Aorta (tissue), 5 donors: ENCODE measurements at places on chromosomes 11 and 22.

DNA sequence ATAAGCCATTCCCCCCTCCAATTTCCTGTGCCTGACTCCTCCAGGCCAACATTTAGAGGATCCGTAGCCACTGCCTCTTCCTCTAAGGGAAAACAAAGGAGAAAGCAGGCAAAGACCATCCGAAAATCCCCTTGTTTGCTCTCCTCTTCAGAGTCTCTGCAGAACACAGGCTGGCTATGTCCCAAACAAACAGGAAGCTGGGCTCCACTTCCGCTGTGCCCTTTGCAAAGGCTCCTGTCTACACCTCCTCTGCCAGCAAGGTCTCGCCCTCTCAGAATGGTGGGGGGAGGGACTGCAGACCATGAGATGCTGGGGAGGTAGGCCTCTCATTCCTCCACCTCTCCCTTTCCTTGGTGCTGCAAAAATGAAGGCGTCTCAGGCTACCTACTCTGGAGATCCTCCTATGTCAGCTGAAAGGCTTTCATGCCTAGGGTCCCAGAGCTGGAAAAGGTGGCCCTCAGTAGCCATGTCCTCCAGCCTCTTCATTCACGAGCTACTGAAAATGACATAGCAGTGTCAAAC is 596.2 kb downstream of the BUD13 start:
- DNase-seq, result no peak

GRCh38 chr22:41826430-41827383 is 6.2 kb upstream of the SREBF2 start:
- no peak for DNase-seq

DNA sequence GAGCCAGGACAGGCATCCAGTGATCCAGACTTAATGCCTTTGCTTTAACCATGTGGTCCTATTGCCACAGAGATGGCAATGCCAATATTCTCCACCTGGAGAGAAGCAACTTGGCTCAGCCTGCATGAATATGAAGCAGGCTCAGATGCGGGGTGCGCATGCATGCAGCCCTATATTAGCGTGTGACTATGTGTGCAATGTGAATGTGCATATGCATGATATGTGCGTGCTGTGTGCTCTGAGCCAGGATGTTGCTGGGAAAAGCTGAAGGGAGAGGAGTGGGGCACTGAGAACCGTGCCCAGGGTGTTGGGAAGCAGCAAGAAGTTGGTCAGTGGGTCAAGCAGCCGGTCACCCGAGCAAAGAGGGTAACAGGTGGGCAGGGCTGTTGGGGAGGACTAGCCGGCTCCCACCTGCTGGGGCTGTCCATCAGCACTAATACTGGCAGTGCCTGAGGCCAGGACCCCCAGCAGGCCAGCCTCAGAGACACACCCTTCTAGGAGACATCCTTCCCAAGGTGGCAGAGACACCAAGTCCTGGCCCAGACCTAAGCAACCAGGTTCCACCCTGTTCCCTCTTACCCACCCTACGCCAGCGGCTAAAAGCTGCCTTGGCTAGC is 24.8 kb upstream of the MYOD1 start:
- no peak for DNase-seq

GRCh38 chr11:72305891-72306585 is 62.1 kb upstream of the PHOX2A start:
- no peak for DNase-seq

GRCh38 chr11:7467652-7468051 is 17.7 kb upstream of the OLFML1 start:
- no peak for DNase-seq

- DNase-seq, result peak; percentile 61
These were observed 104.3 kb downstream of the KCNQ1 start for GRCh38 chr11:2549080-2549479.

DNA sequence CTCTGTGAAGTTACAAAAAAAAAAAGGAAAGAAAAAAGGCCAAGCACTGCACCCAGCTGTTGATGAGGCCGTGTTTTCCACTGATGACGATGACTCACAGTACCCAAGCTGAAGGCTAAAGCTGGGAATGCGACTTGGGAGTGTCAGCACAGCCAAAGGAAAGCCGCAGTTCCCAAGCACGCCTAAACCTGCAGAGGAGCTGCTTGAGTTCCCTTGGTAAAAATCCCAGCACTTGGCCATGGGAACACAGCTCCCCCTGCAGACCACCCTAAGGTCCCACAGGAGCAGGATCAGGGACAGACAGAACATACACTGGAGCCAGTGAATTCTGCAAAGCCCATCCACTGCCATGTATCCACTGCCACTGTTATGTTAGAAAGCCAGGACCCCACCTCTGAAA is 39.9 kb downstream of the SERGEF start:
- DNase-seq, result peak; percentile 75

- DNase-seq, result no peak
These were observed 85.9 kb downstream of the PAX6 start for GRCh38 chr11:31725176-31725575.

DNA sequence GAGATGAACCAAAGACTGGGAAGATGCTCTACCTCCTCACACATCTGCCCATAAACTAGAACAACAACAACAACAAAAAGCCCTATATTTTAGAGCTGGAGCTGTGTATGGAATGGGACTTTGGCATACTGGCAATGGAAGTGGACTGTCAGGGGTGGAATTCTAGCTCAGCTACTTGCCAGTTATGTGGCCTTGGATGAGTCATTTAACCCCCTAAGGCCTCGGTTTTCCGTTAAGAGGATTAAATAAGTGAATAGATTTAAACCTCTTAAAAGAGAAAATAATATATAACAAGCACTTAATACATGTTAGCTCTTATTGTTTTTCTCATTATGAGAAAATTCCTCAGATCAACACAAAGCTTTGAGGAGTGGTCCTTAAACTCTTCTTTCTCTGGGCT is 195.0 kb downstream of the KIF18A start:
- no peak for DNase-seq

GRCh38 chr11:14641801-14642200 is 1.8 kb upstream of the PDE3B start:
- no peak for DNase-seq

GRCh38 chr22:47121791-47122190 is 359.3 kb downstream of the TBC1D22A start:
- DNase-seq, result peak; percentile 35

- no peak for DNase-seq
These were observed 7.9 kb downstream of the C2CD3 start for GRCh38 chr11:74162681-74163467.

GRCh38 chr11:32255841-32256240 is 165.0 kb downstream of the RCN1 start:
- no peak for DNase-seq

GRCh38 chr11:69131121-69131566 is 24.6 kb upstream of the SMIM38 start:
- DNase-seq, result peak; percentile 85

GRCh38 chr11:61375761-61376108 is 13.6 kb downstream of the TMEM138 start:
- no peak for DNase-seq

- DNase-seq, result no peak
These were observed 76.9 kb upstream of the CTSC start for GRCh38 chr11:88414385-88414861.

DNA sequence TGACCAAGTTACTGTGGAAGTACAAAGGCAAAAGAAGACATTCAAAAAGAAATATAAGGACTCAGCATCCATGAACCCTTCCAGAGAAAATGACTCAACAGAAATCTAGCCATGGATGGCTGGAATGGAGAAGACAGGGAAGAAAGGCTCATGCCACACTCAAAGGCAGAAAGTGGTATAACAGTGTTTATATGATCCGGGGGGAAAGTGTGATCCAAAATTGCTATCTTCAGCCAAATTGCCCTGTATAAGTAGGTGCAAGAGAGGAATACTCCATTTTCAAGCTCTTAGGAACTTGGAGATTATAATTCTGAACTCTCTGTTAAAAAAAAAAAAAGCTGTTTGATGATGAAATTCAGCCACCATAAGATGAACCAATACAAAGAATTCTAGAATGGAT is 81.8 kb upstream of the TENM4 start:
- DNase-seq, result no peak

DNA sequence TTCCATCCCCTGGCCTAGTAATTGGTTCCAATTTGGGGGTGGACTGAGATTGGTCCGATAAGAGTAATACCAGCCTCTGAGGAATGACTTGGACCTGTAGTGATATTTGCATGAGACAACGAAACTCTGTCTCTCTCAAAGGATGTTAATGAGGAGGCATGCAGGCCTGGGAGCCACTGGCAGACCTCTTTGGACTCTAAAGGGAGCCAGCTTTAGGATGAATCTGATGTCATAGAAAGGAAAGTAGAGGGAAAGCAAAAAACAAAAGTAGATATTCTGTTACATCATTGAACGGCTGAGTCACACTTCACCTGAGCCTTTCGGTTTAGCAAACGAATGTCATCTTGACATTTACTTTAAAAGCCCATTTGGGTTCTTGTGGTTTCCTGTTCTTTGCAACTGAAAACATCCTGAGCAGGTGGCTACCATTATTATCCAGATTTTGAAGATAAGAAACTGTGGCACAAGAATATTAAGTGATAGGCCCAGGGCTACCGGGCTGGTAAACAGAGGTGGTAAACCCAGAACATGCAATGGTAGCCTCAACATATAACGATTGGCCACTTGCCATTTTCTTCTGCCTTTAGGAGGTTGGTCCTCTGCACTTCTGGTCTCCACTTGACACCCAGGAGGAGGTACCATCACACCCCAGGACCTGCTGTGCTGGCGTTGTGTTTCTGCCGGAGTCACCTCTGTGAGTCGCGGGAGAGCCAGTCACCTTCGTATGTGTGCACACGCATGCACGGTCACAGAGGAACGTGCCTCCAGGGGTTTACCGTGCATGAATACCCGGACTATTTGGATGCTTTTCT is 42.7 kb downstream of the RTL6 start:
- peak; percentile 76 for DNase-seq

GRCh38 chr11:70555078-70555477 is 156.7 kb downstream of the CTTN start:
- DNase-seq, result no peak

DNA sequence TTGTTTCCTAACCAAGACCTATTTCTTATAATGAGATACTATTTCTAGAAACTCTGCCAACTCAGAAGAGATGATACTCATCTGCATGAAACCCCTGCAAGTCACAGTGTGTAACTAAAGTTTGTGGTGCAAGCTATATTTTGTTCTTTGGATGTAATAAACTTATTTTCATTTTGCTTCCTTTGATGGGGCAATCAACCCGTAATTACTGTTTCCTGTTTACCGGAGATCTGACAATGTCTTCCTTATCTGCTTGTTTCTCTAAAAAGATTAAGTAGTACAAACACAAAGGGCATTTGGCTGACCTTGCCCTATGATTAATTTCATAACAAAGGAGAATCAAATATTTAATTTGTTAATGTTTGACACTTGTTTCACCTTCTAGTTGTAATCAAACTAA is 846.6 kb upstream of the ANO3 start:
- DNase-seq, result no peak

- DNase-seq, result no peak
These were observed 1.7 kb downstream of the PTPN5 start for GRCh38 chr11:18789942-18790341.

DNA sequence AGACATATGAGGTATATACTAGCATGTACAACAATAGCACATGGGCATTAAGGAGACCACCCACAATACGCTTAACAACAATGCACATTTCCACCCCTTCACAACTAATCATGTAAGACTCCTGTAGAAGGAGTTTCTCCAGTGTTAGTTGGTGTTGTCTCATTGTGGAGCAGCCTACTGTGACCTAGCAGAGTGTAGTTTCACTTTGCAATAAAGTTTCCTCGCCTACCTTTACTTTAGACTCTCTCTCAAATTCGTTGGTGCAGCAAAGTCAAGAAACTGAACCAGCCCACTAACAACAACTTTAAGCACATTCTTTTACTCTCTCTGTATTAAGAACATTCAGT is 863.6 kb downstream of the FAM181B start:
- no peak for DNase-seq

DNA sequence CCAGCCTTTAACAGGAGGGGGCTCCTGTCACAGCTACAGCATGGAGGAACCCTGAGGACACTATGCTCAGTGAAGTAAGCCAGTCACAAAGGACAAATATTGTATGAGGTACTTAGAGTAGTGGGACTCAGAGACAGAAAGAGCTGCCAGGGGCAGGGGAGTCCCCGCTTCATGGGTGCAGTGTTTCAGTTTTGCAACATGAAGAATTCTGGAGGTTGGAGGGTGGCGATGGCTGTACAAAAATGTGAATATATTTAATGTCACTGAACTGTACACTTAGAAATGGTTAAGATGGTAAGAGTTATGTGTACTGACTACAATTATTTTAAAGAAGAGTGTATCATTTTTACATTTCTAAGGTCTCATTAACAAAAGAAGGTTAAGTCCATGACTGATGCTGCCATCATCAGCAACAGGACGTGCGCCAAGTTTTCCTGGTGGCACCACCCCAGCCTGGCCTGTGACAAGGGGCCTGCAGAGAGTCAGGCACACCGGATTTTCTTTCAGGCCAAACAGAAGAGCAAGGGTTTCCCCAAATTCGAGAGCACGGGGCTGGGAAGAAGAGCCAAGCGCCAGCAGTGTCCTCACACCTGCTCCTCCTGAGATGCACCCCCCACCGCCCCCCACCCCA is 22.1 kb downstream of the YPEL1 start:
- DNase-seq, result no peak

GRCh38 chr11:107263844-107264563 is 193.6 kb downstream of the CWF19L2 start:
- no peak for DNase-seq

DNA sequence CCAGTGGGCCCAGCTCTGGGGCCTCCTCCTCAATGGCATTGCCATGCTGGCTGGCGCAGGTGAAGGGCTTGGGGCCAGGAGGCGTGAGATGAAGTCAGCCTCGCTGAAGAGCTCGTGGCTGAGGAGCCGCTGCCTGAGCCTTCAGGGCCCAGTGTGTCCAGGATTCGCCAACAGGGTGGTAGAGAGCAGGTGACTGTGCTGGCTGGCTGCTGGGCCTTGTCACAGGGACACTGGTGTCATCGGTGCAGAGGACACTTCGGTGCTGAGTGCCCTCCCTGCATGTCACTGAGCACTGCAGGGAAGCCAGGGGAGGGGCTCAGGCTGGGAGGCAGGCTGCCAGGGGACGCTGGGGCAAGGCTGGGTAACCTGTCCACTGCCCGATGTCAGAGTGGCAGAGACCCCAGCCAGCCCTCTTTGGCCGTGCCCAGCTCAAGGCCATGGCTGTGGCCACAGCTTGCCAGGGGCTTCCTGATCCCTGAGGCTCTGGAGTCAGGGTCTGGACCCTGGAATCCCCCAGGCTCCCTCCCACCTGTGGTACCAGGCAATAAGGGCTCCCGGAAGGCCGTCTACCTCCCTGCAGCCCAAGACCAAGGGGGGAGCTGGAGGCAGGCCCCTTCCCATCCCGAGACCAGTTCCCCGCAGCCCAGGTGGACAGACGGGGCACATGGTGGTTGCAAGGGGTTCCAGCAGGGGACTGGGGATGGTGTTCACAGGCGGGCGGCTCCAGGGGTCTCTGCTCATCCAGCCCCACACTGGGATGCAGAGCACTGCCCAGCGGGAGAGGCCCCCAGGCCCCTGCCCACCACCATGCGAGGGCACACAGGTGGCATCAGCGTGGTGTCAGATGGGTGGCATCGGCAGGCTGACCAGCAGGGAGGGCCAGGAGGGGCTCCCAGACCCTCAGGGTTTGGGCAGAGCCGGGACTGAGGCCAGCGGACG is 63.9 kb downstream of the ARFGAP3 start:
- DNase-seq, result peak; percentile 74

GRCh38 chr11:32056438-32056837 is 34.4 kb upstream of the RCN1 start:
- DNase-seq, result no peak
